ENCODE measurements at places on chromosomes 11 and 22.
A peak's percentile ranks its signal among the peaks of the same experiment; 100 is the strongest.

GRCh38 chr22:37371491-37371890, 55.8 kb downstream of the ELFN2 start:
- DNase-seq: no peak

DNA sequence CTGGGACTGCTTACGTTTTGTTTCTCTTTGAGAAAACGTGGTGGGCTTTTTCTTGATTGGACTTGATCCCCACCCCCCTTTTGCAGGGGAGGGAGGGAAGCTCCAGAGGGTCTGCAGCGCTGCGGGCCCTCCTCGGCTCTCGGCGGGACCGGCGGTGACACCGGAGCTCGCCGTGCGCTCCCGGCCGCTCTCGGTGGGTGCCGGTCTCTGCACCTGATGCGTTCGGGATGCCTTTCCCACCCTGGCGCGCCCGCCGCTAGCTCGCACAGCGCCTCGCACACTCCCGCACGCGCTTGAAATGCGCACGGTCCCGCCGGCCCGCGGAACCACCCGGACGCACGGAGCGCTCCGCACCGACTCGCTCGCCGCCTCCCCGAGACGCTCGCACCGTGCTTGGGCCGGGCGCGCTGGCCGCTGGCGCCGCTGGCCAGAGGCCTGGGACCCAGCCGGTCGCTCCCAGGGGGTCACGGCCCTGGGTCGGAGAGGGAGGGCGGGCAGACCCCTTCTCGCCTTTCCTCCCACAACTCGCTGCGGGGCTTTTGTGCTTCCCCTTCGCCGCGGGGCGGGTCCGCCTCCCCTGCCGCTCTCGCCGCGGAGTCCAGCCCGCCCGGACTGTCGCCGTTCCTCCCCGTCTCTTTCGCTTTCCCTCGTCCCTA, 1.0 kb downstream of the ZBTB16 start:
- DNase-seq: no peak

GRCh38 chr11:123640677-123641494, 13.5 kb downstream of the SCN3B start:
- peak; percentile 58 for DNase-seq

GRCh38 chr22:45583504-45583903, 80.8 kb downstream of the FBLN1 start:
- DNase-seq: no peak

- DNase-seq: peak; percentile 7
These were observed 309.8 kb downstream of the SHANK2 start for GRCh38 chr11:70942593-70942992.

DNA sequence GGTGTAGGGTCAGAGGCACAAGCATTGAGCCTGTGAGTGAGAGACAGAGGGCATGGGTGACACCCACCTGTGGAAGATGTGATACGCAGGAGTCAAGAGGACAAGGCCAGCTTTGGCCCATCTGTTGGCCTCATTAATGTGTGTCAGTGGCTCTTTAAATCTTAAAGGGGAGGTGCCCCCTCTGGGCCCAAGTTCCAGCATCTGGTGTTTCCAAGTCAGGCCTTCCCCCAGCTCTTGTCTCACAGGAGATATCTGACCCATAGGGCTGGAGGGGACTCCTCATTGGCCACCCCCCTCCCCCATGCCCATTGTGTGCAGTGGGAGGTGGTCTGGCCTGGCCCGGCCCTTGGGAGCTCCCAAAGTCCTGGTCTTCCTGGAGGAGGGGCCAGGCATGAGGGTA, 8.9 kb downstream of the KCNK7 start:
- DNase-seq: peak; percentile 33

DNA sequence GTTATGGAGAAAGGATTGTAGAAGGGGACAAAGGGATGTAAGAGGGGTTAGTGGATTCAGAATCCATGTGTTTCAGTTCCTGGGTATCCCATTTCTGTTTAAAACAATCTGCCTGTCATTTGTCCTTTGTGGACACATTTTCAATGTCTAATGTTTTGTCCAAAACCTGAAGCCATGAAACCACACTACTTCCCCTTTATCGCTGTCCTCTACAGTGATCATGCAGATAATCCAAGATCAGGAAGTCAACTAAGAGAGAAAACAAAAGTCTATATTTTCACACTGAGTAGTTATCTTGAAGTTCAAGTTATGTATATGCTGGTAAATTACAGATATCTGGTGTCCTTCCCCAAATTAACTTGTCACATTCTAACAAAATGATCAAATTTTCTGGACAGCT, 457.0 kb downstream of the NTM start:
- DNase-seq: no peak

DNA sequence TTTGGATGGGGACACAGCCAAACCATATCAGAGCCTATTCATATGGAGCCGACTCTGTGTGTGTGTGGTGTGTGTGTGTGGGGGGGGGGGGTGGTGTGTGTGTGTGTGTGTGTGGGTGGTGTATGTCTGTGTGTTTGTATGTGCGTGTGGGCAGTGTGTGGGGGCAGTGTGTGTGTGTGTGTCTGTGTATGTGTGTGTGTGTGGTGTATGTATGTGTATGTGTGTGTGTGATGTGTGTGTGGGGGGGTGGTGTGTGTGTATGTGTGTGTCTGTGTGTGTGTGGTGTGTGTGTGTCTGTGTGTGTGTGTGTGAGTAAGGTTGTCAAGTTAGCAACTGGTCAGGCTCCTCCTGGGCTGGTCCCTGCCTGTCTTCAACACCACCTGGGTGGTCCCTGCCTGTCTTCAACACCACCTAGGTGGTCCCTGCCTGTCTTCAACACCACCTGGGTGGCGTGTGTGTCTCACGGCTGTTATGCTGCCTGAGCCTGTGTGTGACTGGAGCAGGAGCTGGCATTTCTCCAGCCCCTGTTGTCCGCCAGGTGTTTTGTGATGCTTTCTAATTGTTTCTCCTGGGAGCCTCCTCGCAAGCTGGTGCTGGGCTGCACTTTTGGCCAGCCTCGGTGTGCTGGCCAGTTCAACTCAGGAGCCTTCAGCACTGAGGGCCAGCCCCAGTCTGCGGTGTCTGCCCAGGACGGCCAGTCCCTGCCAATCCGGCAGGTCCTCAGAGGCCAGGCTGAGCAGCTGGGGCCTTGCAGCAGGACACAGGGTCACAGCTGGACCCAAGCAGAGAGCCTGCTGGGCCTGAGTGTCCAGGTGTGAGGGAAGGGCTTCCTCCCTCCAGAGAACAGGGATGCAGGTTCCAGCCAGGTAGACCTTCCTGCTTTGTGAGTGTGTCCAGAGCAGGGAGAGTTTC, 21.5 kb upstream of the PVALB start:
- no peak for DNase-seq

DNA sequence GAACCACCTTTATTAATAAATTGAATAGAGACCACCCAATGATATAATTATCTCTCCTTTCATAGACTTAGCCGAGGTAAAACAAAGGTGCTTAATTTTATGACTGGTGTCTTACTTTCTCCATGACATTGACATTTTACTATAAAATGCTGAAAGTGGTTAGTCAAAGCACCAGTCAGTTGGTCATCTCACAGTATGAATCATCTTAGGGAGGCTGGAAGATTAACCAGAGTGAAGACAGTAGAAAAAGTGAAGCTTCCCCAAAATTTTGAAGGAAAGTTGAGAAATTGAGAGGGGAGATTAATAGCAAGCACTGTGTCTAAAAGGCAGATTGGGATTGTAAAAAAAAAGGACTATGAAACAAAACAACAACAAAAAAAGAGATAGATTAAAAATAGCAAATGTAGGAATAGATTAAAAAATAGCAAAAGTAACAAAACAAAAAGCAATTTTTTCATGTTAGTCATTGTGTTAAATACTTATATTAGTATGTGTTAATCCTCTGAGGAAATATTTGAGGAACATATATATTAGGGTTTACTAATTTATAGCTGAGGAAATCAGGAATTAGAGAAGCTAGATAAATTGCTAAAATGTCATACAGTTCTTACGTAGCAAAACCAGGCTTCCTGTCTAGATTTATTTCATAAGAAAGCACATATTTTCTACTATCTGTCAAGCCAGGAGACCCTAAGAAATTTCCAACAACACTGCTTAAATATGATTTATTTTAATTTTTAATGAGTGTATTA, 557.3 kb upstream of the ANO5 start:
- no peak for DNase-seq

DNA sequence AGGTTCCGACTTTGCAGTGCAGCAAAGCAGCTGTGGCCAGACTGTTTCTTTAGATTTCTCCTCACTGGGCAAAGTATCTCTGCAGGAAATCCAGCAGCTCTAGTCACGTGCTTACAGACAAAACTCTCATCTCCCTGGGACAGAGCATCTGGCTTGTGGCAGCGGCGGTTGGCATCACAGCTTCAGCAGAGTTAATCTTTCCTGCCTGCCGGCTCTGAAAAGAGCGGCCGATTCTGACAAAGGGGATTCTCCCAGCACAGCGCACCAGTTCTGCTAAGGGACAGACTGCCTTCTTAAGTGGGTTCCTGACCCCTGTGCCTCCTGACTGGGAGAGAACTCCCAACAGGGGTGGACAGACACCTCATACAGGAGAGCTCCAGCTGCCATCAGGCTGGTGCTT, 1357.3 kb upstream of the TENM4 start:
- no peak for DNase-seq
